Non-pigmented ciliary epithelial cell (primary cell): ENCODE measurements at places on chromosomes 6 and 20.

- no peak for DNase-seq
Observed at GRCh38 chr6:75874224-75874623, 125.2 kb downstream of the MYO6 start.

DNA sequence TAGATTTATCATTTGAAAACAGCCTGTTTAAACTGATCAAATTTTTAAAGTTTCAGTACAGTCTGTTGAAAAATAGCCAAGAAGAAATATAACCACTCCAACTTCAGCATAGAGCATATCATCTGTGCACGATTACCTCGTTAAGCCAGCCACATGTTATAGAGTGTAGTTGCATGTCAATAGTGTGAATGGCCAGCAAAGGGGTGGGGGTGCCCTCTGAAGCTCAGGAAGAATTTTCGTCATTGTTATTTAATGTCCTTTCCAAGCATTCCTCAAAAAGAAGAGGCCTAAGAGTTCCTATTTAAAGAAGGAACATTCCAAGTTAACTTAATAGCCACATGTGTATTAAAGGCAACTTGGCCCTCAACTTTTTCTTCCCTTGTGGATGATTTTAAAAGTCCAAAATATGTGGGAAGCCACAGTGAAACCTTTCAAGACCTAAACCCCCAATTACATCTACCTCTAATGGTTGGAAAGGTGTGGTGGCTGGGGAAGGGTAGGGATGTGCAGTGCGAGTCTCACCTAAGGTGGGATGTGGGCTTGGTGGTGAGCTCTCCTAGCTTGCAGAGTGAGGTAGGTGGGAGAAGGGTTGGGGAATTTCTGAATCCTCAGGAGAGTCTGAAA lies 1.8 kb upstream of the CCN2 start:
- DNase-seq: no peak

DNA sequence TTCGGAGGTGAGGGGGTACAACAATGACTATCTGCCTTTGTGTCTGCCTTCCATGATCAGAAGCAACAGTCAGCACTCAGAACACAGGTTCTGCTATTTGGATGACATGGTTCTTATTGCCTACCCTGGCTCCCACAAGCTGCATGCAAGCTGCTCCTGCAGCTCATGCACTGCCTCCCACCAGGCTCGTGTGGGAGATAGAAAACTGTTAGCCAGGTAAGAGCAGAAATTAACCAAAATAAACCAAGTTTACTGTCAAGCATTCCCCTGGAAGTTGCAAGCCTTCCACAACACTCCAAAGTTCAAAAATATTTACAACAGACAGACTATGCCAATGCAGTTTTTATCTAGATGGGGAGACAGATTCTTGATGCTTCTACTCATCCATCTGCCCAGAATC lies 31.0 kb downstream of the OPRM1 start:
- DNase-seq: no peak

DNA sequence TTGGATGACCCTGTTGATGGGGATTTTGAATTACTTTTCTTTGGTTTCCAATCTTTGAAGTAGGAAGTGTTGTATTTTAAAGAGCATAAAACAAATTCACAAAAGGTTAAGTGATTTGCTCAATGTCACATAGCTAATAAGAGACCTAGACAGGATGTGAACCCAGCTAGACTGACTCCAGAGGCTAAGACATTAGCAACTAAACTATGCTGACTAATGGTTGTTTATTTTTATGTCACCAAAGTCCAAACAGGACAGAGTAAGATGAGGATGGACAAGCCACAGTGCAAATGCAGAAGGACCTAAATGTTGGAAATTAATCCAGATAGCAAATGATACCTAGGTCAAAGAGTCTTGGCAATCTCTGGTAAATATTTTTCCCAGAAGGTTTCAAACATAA lies 38.0 kb downstream of the OGFRL1 start:
- DNase-seq: no peak

- no peak for DNase-seq
Observed at GRCh38 chr6:109255946-109256640, 126.2 kb downstream of the CD164 start.

- DNase-seq: no peak
Observed at GRCh38 chr6:7389162-7389450, 436 bp downstream of the CAGE1 start.

GRCh38 chr6:20137837-20138236 lies 74.4 kb downstream of the MBOAT1 start:
- no peak for DNase-seq

- DNase-seq: no peak
Observed at GRCh38 chr20:50895111-50895830, 36.0 kb downstream of the ADNP start.

DNA sequence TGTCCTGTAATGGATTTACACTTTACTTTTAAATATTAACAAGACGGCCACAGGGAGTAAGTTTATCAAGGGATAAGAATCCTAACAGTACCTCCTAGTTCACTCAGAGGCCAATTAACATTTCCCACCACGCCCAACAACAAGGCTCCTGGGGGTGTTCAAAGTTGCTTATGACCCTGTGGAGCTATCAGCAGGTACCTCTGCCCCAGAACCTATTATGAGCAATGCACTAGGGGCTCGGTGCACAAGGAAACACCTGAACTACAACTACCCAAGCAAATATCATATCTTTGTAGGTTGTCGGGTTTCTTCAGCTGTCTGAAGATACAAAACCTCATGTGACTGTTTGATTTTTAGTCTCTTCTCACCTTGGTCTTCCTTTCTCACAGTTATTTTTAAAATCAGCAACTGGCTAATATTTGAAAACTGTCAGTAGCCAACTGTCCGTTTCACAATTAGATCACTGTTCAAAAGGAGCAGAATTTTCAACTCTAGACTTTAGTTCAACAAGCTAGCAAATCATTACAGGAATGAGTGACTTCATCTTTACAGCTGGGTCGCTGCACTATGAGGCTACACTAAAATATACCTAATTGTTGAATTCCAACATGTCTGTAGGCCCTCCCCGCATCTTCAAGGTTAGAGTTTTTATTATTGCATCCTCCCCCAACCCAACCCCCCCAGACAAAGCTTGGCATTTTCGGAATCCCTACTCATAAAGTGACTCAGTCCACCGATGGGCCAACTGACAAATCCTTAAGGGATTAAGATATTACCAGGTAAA lies 38.1 kb downstream of the B4GALT5 start:
- no peak for DNase-seq

DNA sequence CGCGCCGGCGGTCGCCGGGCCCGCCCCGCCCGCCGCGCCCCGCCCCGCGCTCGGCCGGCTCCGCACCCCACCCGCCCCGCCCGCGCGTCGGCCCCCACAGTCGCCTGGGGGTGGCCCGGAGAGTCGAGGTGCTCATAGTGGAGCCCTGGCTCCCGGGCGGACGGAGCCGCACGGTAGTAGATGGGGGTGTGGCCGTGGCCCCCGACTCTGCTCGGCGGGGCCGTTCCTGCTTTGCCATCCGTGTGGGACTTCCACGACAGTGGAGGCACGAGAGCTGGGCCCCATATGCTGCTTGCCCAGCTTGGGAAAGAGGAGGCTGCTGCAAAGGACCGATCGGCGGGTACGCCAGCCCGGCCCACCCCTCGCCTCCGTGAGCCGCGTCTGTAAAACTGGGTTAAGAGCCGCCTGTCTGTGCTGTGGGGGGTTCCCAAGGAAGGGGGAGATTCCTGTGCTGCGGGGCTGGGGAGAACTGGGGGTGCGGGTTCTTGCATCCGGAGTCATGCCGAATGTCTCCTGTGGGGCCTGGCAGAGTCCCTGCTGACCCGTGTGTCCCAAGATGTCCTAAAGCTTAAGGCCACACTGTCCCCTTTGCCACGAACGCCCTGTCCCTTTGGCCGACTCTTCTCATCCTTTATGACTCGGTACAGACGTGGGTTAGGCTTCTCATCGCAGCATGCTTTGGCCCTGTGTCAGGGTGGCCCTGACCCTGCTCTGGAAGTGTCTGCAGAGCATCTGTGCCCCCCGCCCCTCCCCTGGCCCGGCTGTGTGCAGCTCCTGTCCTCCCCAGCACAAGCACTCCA lies at the start of gene OPRL1:
Gene OPRL1, plus strand, starts transcription at position 70 of the 800 bp plus-strand sequence. CDS start 12,639 bp downstream, outside the sequence.
- DNase-seq: no peak

DNA sequence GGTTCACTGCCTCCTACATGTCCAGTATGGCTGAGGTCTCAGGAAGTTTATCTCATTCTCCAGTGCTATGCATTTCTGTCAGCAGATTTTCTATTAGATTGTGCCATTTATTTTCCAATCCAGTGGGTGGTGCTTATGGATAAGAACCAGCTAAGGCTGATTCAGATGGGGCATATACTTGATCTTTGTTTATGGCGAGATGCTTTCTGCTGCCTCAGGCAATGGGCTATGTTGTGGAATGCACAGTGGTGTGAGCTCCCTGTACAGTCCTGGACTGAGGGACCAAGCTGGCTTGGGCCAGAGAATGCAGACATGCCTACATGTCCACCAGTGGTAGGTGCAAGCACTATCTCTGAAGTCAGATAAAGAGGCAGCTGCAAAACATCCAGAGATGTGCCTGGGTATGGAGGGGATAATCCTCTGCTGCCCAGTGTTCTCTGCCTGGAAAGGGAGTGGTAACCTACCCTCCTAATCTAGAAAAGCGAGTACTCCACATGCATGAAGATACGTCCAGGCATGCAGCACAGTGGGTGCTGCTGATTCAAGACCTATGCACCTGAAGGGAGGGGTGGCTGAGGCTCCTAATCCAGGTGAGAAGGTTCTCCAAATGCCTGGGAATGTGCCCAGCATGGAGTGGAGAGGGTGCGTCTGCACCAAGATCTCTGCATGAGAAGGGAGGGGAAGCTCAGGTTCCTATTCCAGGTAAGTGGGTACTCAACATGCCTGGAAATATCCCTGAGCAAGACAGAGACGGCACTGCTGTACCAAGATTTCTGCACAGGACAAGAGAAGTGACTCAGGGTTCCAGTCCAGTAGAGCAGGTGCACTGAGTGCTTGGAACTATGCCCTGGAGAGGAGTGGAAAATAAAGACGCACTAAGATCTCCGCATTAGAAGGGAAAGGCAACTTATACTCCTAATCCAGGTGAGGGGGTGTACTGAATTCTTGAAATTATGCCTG lies 9.4 kb downstream of the CST4 start:
- DNase-seq: no peak

GRCh38 chr6:94215552-94215951 lies 796.2 kb upstream of the EPHA7 start:
- no peak for DNase-seq

DNA sequence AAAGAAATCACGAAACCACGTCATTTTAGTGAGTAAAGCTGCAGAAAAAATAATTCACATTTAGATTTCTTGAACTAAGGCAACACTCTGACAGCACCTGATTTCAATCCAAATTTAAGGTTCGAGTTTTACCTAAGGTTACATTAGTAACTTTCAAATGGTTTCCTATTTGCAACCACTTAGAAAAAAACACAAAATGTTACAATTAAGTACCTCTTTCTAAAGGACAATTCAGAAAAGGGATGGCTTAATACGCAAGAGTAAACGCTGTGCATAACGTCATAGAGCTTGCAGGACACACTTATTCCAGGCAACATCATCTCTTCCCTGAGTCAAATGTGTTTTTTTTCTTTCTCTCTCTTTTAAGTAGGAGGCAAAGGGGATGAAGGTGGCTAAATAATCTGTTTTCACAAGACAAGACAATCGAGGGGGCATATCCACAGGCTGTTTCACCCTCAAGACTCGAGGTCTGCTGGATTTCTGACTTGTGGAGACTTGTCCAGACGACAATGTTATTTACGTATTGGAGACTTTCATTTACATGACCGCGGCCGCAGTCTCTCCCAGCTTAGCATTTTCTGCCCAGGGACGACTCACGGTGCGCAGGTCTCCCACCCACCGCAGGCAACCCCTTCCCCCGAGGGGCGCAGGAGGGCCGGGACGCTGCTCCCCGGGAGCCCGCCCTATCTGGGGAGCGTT lies 86.0 kb downstream of the SESN1 start:
- DNase-seq: no peak
